ENCODE measurements at places on chromosomes 4 and X.

GRCh38 chr4:81442484-81443085, 29.1 kb downstream of the RASGEF1B start:
- no peak for DNase-seq

DNA sequence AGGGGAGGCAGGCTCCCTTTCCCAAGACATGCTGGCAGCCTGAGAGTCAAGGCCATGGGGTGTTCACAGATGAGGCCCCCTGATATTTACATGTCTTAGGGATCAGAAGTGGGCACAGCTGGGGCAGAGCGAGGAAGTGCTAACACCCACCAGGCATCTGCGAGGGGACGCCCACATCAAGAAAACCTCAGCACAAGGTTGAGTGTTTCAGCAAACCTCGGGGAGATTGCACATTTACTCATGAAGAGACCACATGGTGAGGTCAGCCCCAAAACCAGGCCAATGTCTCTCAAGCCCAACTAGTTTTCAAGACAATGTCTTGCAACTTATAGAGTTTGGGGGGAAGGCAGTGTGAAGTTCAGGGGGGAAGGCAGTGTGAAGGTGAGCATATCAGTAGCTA, 55.2 kb downstream of the CLNK start:
- no peak for DNase-seq

- DNase-seq: no peak
These were observed 5.7 kb downstream of the LETM1 start for GRCh38 chr4:1850276-1850675.

DNA sequence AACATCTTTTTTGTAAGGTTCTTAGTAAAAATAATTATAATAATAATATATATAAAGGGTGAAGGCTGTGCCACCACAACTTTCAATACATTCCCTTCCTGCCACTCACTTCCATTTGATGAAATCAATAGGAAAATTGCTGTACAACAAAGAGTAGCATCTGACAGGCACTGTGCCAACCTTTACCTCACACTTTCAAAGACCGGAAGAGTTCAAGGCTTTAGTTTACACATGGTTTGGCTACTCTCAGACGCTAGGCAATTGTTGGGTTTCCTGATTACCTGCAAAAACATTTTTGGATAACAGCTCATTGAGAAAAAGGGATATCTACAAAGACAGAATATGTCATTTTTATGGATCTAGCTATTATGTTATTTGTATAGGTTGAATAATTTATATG, 5.5 kb upstream of the ING2 start:
- DNase-seq: peak; percentile 54

DNA sequence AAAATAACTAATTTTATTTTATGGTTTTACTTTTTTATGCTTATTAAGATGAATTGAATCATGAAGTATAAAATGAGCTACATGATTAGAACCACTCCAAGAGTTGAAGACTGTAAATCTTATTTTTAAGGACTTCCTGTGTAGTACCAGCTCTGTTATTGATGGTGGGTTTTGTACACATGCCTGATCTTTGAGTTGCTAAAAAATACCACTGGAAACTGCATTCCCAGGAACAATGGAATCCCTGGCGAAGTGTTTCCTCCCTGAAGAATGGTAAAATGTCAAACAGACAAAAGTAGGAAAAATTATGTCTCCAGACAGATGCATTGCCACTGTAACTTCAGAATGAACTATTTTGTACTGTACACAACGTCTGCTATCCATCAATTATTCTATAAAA, 935.4 kb upstream of the TENM3 start:
- DNase-seq: no peak

DNA sequence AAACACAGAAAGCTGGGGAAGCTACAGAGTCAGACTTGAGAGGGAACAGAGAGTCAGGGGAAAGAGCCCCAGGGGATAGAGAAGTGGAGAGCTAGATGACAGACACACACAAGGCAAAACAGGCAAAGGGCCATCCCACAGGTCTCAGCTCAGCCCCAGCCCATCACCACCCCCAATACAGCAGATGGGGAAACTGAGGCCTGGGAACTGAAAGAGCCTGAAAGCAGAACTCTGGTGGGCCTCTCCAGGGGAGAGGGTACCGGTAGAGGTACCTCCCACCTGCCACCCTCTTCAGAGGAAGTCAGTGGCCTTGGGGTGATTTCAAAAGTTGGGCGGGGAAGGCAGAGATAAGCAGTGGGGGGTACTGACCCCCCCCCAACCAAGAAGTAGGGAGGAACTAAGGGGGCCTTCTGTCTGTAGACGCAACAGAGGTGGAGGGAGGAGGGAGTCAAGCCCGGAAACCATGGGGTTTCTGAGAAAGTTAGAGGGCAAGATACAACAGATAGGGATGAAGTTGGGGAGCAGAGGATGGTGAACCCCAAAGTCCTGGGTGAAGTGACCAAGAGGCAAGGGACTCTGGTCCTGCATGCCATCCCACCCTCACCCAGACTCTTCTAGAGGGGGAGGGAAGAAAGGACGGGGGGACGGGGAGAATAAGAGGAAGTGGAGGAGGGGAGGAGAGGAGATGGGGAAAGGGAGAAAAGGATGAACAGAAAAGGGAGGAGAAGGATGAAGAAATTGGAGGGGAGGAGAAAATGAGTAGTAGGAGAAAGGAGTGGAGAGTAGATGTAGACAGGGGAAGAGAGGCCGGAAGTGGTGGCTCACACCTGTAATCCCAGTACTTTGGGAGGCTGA, 3.2 kb downstream of the GATA1 start:
- DNase-seq: no peak

DNA sequence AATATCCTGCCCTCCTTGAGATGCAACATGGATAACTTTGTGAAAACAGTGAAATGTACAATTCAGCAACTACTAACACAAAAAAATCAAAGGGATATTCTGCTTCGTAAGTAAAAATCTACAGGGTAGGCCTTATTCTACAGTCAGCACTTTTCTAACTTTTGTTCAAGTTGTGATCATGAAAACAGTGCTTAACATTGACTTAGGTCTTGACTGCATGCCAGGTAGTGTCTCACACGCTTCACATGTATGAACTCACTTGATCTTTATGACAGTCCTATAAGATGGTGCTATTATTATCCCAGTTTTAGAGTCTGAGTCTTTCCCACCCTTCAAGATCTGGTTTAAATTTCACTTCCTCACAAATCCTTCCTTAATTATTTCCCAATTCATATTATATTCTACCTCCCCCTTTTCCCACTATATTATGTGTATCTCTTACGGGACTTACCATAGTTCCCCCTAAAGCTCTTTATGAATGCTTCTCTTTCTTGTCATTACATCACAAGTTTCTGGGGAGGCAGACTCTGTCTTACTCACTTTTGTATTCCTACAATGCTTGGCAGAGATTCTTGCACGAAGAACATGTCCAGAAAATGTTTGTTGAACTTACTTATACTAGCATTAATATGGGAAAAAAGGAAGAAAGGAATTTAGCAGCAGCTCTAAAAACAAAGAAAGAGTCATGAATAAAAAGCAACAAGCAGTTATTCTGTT, 179.8 kb downstream of the SCFD2 start:
- no peak for DNase-seq

- no peak for DNase-seq
These were observed 1.8 kb upstream of the RASL11B start for GRCh38 chr4:52860361-52860760.

GRCh38 chrX:102593367-102593766, 5.9 kb upstream of the ARMCX5 start:
- DNase-seq: no peak

DNA sequence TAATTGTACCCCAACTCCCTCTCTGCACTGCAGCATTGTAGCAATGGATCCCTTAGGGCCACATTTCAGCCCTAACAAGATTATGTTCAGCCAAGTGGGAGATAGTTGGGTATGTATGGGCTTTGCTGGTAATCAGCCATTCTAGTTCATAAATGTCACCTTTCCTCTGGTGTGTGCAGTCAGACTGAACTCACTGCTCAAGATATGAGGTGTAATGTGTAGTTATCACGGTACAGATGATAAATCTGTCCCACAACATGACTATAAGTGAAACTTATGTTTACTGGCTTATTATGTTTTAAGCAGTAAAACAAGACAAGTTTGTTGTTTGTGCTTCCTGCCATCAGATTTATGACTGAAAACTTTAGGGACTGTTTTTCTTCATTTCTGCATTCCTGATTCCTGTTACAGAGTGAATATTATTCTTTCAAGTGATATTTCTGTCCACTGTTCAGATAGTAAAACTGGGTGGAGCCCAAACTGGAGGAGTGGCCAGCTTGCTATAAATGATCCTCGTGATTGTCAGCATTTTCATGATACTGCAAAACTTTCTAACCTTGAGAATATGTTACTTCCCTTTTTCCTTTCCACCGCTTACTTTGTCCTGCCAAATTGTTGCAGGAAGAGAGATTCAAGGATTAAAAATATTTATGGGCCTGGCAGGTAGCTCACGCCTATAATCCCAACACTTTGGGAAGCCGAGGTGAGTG, 44.9 kb downstream of the ANAPC4 start:
- DNase-seq: no peak

DNA sequence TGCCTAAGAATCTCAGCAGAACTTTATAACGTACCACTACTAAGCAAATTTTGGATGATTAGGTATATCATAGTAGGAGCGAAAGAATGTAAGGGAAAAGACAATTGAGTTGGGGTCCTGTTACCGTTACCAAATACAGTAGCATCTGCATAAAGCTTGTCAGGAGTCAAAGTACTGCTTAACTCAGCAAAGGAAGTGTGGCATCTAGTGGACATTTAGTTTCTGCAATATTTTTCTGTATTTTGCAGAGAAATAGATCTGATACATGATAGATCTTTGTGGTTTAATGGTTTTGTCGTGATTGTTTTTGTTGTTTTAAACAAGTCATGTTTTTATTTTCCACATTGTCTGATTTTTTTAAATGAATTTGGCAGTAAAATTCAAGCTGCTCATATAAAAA, 81.0 kb upstream of the SMARCAD1 start:
- no peak for DNase-seq

GRCh38 chr4:121709766-121710405, 13.1 kb upstream of the ANXA5 start:
- no peak for DNase-seq

DNA sequence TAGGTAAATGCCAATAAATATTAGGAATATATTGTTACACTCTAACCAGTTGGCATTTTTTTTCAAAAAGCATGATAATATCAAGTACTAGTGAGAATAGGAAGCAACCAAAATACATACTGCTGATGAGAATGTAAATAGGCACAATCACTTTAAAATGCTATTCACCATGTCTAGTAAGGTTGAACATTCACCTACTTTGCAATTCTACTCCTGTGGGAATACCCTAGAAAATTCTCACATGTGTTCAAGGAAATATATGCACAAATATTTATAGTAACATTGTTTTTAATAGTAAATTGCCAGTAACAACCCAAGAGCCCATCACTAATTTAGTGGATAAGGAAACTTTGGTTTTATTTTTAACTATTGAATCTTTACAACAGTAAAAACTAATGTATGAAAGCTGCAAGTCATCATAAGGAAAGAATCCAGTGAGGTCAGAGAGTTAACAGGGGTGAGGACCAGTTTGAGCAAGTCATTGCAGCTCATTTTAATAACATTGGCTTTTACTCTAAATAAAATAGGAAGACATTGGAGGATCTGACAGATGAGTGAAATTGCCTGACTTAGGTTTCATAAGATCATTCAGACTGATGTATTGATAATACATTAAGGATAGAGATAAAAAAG, 23.6 kb downstream of the FSTL5 start:
- DNase-seq: no peak

- no peak for DNase-seq
These were observed 78.8 kb upstream of the TBC1D9 start for GRCh38 chr4:140834839-140835495.
